ENCODE measurements at places on chromosomes 3 and 15. TPM values are rescaled to one million over a fixed set of nuclear protein-coding genes. Genes with fewer than 3 reads are reported as not detected.

The SNRPA1 gene
- 12.7 TPM for total RNA-seq

The ZNF35 gene
- total RNA-seq: 28.0 TPM

The HHATL gene
- not detected for total RNA-seq

The ALDH1A2 gene
- 26.8 TPM for total RNA-seq

The RLBP1 gene
- total RNA-seq: not detected

The GUCA1C gene
- 3.9 TPM for total RNA-seq

The IQCF5 gene
- total RNA-seq: not detected

The CLSTN2 gene
- 49.7 TPM for total RNA-seq

The CDHR4 gene
- not detected for total RNA-seq

The MYL3 gene
- 4.7 TPM for total RNA-seq

The WDR49 gene
- 0.50 TPM for total RNA-seq

The INTS14 gene
- 33.3 TPM for total RNA-seq

The RPS27L gene
- total RNA-seq: 275 TPM

The FOXL2 gene
- total RNA-seq: 1.8 TPM

The TGM4 gene
- total RNA-seq: 0.35 TPM

The CP gene
- total RNA-seq: 85.8 TPM

The FAM107A gene
- total RNA-seq: 0.60 TPM

The SH2D7 gene
- not detected for total RNA-seq

The TMCO5A gene
- not detected for total RNA-seq

The PRR20G gene
- not detected for total RNA-seq

The KPNA4 gene
- 36.7 TPM for total RNA-seq

The SYNPR gene
- total RNA-seq: not detected

The LDHAL6B gene
- not detected for total RNA-seq

The IQCH gene
- total RNA-seq: 14.0 TPM

The SERINC4 gene
- total RNA-seq: 0.05 TPM

The FAM43A gene
- total RNA-seq: 0.30 TPM

The ATP13A5 gene
- not detected for total RNA-seq

The NR2E3 gene
- 0.45 TPM for total RNA-seq

The CELF6 gene
- total RNA-seq: not detected

The TNK2 gene
- total RNA-seq: 5.2 TPM

The IGSF11 gene
- not detected for total RNA-seq

The SPRED1 gene
- 26.2 TPM for total RNA-seq

The CILP gene
- total RNA-seq: 0.40 TPM

The MRAS gene
- 28.5 TPM for total RNA-seq

The TMC3 gene
- not detected for total RNA-seq

The GPR149 gene
- total RNA-seq: not detected

The TBC1D23 gene
- total RNA-seq: 87.7 TPM

The IL5RA gene
- not detected for total RNA-seq

The A4GNT gene
- total RNA-seq: not detected

The AADACL2 gene
- not detected for total RNA-seq
